Stimulated activated CD8-positive, alpha-beta memory T cell treated with anti-CD3 and anti-CD28 coated beads, Interleukin-2, amount 100 ng/mL, for 1 hour (primary cell): ENCODE measurements at places on chromosomes 2 and 18.

DNA sequence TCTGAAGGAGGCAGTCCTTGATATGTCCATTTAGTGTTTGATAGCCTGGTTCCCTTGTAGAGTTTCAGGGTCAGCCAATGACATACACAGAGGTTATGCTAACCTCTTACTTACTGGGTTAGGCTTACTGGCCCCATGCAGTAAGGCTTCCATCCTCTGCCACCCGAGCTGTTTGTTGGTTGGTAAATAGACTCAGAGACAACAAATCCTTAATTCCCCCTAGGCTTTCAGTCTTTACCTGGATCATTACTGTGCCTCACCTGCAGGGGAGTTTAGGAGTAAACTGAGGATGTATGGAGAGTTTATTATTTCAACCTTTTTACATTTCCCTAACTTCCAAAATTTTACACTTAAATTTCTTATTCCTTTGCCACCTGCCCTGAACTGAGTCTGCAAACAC is 452.7 kb upstream of the HNMT start:
- DNase-seq = no peak

DNA sequence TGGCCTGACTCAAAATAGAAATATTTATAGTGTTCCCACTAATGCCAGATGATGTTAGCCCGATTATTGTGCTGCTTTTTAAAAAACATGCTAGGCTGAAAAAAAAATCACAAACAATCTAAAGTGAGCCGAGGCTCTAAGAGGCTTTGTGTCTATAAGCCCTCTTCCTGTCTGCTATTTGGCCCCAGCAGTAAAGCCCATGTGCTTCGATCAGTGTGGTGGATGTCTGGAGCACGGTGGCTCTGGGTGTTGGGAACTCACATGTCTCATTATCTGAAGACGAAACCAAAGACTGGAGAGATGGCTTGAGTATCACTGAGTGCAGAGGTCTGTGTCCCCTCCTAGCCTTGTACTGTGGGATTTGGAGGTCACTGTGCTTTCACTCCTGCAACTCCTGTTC is 55.1 kb downstream of the INO80C start:
- no peak for DNase-seq

DNA sequence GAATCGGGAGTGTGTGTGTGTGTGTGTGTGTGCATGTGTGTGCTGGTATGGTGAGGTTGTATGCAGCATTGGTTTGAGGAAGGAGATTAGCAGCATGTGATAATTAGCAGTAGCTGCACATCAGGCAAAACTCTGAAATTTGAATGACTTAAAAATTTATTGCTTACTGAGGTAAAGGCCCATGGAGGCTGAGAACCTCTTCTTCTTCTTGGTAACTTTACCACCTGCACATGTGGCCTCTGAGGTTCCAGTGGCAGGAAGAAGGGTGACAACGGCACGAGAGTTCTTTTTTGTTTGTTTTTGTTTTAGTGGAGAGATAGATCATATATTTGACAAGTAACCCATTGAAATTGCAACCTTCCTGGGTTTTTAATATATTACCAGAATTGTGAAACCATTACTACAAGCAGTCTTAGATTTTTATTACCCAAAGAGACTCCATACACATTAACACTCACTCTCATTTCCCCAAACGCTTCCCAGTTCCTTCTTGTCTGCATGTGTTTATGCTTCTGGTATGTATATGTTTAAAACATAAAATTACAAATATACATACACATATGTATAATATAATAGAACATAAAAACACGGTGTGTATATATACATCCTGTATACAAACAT is 292.1 kb downstream of the PTGR3 start:
- no peak for DNase-seq

- no peak for DNase-seq
Observed at GRCh38 chr2:182758379-182758778, 42.3 kb downstream of the DNAJC10 start.

- no peak for DNase-seq
Observed at GRCh38 chr2:191754103-191754502, 76.2 kb downstream of the NABP1 start.

- DNase-seq = no peak
Observed at GRCh38 chr18:22026889-22027288, 142.5 kb upstream of the GATA6 start.

- DNase-seq = no peak
Observed at GRCh38 chr2:178392215-178392614, 58.8 kb downstream of the PRKRA start.

GRCh38 chr2:118053681-118054080 is 34.6 kb upstream of the INSIG2 start:
- no peak for DNase-seq

GRCh38 chr18:48430150-48430549 is 21.0 kb upstream of the ZBTB7C start:
- no peak for DNase-seq

GRCh38 chr2:41958775-41959174 is 89.0 kb upstream of the PKDCC start:
- DNase-seq = no peak

DNA sequence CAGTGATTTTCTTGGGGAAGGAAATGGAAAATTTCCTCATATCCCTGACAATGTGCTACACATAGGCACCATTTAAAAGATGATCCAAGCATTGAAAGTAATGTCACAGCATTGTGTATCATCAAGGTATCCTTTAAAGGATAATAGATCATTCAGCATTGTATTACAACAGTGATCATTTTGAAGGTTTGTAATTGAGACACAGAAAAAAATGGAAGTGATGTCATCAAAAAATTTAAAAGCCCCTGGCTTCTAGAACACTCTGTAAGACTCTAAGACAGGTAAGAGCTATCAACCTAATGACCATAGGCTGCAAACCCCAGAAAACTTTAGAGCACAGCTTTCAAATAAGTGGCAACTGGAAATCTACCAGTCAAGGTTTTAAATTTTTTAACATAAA is 271.4 kb downstream of the ETAA1 start:
- DNase-seq = no peak
